ENCODE measurements at places on chromosomes 6 and 20.

GRCh38 chr20:62950741-62951140, 1.8 kb upstream of the SLC17A9 start:
- no peak for DNase-seq

- DNase-seq: no peak
Measured at GRCh38 chr20:55173601-55174000, 698.2 kb downstream of the DOK5 start.

DNA sequence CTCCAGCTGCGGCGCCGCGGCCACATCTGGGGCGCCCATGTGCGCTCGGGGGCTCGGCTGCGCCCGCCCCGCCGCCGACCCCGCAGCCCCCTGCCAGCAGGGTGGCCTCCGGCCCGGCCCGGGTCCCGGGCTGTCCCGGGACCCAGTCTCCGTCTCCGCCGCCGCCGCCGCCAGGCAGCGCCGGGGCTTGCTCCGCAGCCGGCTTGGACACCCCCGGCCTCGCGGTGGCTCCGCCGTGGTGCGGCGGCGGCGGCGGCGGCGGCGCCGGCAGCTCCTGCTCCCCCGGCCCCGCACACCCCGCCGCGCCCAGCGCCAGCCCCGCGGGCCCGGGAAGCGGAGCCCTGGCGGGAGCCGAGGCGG, 219 bp downstream of the ISM1 start:
- no peak for DNase-seq

DNA sequence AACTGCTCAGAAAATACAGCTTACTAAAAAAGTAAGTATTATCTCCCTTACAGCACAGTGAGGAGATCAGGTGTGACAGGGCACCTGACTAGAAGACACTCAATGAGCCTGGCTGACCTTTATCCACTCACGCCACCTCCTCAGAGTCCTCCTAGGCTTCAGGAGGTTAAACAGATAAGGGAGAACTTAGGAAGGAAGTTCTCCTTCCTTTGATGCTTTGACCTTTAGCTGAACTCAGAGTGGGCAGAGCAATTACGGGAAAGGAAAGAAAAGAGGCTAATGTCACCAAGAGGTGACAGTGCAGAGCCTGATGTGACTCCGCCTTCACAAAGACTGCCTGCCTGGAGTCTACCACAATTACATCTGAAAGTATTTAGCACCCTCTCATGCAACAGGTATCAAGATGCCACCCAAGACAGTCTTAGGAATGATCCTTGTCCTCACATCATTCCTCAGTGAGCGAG, 36.7 kb downstream of the MAN1A1 start:
- no peak for DNase-seq

GRCh38 chr6:146028252-146028795, 538 bp upstream of the GRM1 start:
- no peak for DNase-seq

GRCh38 chr6:131172222-131172621, 37.0 kb downstream of the AKAP7 start:
- no peak for DNase-seq

DNA sequence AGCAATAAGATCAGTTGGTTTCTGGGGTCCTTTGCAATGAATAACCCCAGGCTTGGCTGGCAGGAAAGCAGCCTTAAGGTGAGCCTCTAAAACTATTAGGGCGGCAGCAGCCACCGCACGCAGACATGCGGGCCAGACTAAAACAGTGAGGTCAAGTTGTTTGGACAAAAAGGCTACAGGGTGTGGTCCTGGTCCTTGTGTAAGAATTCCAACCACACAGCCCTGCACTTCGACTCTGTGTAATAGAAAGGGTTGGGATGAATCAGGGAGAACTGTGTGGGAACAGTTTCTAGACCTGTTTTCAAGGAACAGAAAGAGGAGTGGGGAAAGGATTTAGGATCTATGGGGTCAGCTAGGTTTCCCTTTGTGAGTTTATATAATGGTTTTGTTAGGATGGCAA, 237.6 kb downstream of the SMOC2 start:
- DNase-seq: no peak

GRCh38 chr6:11322252-11322885, 89.9 kb upstream of the NEDD9 start:
- DNase-seq: no peak

DNA sequence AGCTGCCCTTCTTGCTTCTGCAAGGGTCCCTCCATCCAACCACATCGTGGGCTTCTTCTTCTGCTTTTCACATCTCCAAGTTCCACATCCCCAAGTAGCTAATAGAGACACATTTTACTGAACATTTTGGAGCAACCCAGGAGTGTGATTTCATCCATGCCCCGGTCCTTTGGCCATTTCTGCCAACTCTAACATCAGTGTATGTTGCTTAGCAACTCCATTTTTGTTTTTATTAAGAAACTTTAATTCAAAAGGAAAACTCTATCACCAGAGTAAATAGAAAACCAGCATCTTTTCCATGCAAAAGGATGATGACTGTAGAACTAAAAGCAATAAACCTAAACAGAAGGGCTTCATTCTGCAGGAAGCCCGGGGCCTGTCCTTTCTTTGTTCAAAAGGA, 32.7 kb upstream of the SULF2 start:
- DNase-seq: no peak

GRCh38 chr6:133701633-133702331, 187.1 kb upstream of the TCF21 start:
- DNase-seq: no peak

DNA sequence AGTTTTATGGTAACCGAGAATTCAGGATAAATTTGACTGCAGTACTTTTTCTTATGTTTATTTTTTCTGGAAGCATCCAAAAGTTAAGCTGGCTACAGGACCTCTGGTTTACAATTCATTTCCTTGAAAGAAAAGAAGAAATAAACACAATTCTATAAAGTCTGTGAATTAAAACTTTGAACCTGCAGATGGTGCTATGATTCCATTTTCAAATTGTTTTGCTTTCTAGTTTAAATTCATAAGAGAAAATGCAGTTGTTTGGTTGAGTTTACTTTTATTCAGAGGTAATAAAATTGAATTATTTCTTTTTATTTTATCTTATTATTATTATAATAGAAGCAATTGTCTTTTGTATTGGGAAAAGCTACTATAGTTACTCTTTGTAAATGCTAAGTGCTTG, 1.8 kb upstream of the VIP start:
- peak; percentile 4 for DNase-seq

DNA sequence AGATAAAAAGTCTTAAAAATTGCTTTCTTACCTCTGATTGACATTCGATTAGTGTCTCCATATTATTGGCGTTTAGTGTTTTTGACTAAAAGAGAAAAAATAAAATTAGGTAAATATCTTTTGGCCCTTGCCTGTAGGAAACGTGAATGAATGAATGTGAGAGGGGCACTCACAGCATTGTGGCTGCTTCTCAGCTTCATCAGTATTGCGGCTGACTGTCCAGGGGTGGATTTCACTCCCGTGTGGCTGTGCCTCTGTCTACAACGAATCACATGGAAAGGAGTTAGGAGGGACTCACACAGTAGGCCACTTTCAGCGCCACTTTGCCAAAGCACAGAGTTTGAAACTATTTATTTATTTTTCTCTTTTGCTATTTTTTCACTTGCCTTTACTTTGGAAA, 844 bp downstream of the TAGAP start:
- DNase-seq: no peak

- no peak for DNase-seq
Measured at GRCh38 chr20:23114448-23115082, 28.4 kb upstream of the CD93 start.

DNA sequence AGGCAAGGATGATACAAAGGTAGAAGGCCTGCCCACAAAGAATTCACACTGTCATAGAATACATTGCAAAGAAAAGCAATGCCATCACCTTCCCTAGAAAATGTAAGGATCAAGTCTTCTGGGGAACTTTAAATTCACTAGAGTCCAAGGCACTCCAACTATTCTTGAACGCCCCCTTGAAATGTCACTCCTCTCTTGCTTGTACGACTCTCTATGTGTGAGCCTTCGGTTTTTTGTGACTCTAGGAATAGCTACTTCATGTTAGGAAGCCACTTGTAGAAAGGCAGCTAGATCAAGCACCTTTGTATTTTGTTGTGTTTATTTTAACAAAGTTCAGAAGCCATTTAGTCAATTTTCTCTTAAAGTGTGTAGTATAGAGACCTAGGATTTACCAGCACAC, 159.2 kb upstream of the ARID1B start:
- DNase-seq: no peak

GRCh38 chr6:49835140-49835539, 31.2 kb downstream of the CRISP1 start:
- no peak for DNase-seq

GRCh38 chr6:30614044-30614842, 2.8 kb downstream of the PPP1R10 start:
- no peak for DNase-seq

DNA sequence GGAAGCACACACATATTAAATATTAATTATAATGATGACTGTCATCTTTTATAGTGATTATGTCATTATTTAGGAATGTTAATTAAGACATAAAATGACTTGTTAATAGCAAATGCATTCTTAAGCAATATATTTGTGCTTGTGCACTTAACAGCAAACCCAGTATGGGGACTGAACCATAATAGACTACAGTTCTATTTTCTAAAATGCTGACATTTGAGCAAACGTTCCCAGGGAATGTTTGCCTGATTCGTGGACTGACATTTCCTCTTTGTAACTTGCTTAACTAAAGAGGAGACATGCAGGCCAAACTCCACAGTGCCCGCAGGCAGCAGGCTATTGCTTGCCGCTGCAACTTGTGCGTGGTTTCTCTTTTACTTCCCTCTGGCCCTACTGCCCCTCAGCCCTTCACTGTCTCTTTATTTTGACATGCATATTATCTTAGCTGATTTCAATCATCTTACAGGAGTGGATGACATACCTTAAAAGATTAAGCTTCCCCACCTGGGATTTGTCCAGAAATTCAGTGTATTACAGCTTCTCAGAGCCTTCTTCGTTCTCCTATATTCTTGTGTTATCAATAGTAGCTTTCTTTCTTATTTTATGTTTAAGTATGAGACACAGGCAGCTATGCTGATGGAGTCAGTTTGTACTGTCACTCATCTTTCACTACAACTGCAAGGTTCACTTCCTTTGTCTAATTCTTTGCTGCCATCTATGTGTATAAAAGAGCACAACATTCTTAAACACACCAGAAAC, 141.5 kb downstream of the GMDS start:
- peak; percentile 75 for DNase-seq

DNA sequence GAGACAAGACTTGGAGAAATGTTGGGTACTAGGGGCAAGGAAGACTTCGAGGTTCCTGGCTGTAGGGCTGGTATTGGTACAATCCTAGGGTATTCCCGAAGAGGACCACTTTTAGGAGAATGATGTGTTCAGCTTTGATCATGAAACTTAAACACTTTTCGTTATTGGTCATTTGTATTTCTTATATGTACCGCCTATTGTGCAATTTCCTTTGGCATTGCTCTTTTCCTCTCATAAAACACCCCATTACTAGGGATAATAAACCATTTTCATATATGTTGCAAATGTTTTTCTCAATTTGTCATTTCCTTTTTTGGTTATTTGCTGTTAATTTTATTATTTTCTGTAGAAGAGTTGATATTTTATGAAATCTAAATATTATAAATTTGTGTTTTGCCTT, 18.9 kb upstream of the ARFGEF3 start:
- no peak for DNase-seq

- DNase-seq: peak; percentile 49
Measured at GRCh38 chr6:121999456-122000065, 399.9 kb upstream of the HSF2 start.

GRCh38 chr20:15930311-15931305, 642.6 kb downstream of the KIF16B start:
- peak; percentile 83 for DNase-seq

GRCh38 chr6:149063468-149063867, 254.0 kb upstream of the TAB2 start:
- peak; percentile 62 for DNase-seq

- no peak for DNase-seq
Measured at GRCh38 chr20:4512891-4513550, 208.7 kb upstream of the PRND start.
